ENCODE measurements at places on chromosomes 1 and 21.

DNA sequence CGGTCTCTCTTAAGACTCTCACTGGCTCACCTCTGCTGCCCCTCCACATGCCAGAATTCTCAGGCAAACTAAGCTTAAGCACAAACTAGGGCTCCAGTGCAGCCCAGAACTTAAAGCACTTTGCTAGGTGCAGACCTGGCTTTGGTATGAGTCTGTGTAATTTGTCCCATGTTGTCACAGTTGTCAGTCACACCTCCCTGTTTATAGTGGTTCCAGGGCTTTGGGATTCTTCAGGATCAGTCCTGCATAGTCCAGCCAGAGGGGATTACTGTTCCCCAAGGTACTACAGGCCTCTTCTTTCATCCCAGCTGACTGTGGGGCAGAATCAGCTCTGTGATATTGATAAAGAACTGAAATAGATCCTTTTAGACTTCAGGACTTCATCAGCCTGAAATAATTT, 105.0 kb upstream of the UBE2U start:
- DNase-seq = no peak

GRCh38 chr21:45592208-45592619, 50.0 kb upstream of the SLC19A1 start:
- peak; percentile 80 for DNase-seq

- DNase-seq = no peak
Observed at GRCh38 chr1:7224644-7225043, 439.4 kb downstream of the CAMTA1 start.

DNA sequence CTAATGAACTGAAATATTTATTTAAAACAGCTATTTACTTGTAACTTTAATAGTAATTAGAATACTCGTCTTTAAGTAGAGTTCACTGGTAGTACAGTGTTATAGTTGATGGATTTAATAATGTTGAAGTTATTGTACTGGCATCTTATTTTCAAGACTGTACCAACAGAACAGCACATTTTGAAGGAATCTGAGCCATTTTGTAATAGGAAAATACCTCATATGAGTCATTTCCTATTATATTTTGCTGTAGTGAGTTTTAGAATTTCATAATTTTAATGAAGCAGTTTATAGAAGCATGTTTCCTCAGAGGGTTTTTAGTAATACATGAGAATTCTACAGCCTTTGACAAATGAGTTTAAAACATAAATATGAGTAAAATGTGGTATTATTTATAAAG, 258.3 kb downstream of the OLFM3 start:
- DNase-seq = no peak

- no peak for DNase-seq
Observed at GRCh38 chr21:37748351-37748750, 167.9 kb downstream of the KCNJ6 start.

DNA sequence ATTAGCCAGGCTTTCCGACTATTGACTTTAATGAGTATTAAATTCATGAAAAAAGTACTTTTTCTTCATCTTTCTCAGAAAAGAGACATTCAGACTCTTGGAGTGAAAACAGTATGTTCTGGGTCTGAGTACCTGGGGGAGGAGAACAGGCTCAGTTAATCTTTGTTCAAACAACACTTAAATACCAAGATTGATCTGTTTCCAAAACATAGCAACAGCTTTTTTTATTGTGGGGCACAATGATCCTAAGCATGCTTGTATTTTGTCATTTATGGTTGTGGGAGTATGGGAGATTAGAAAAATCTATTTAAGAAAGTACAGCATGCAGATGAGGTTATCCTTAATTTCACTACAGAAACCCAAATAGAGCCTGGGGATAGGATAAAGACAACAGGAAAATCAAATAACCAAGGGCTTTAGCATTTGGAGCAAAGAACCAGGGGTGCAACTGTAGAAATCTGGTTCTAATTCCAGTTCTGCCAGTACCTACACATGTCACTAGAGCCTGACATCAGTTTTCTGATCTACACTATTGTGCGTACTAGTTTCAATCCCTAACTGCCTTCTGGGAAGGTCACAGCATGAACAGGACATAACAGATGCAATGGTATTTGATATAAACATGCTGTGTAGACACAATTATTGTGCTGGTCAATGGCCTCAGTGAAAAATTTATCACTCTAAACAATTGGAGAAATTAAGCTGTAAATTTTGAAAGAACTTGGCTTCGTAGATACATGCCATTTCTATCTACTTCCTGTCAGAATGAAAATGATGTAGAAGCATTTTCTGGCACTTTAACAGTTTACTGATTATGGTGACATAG, 91.2 kb downstream of the KCNK1 start:
- DNase-seq = no peak

DNA sequence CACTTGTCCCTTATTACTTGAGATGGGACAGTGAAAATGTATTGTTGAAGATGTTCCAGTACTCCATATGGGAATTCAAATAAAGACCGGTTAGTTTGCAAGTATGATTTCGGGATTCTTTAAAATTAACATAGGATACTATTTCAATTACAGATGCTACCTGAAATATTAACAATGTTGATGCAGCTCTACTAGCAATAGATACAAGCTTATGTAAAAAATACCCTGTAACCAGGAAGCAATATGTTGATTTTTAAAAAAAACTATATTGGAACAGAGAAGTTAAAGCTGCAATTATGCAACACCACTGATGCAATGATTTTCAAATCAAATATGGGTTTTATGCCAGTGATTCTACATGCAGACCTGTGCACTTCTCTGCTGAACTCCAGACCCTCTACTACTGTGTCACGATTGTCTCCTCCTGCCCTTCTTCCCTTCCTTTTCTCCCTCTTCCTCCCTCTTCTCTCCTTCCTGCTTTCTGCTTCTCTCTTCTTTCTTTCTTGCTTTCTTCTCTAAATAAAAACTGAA, 179.2 kb downstream of the ATP6V1G3 start:
- no peak for DNase-seq

- DNase-seq = no peak
Observed at GRCh38 chr1:244751271-244751895, 84.1 kb upstream of the COX20 start.

DNA sequence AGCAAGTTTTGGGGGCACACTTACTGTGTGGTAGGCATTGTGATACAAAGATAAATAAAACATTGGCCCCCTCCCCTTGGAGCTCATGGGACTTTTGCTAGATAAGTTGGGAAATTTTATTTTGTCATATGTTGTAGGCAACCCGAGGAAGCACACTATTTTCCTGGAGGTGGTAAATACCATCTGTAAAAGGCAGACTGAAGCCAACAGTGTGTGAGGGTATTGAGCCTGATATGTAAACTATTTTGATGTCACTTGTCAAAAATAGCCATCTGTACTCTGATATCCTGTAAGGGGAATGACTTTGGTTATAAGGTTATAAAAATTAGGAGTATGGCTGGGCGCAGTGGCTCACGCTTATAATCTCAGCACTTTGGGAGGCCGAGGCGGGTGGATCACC, 30.6 kb downstream of the VANGL2 start:
- DNase-seq = no peak

GRCh38 chr1:184370850-184371249, 16.0 kb upstream of the C1orf21 start:
- DNase-seq = no peak

- DNase-seq = no peak
Observed at GRCh38 chr1:220921498-220921897, 42.3 kb downstream of the HLX start.

GRCh38 chr21:42850866-42851391, 28.4 kb downstream of the WDR4 start:
- no peak for DNase-seq

DNA sequence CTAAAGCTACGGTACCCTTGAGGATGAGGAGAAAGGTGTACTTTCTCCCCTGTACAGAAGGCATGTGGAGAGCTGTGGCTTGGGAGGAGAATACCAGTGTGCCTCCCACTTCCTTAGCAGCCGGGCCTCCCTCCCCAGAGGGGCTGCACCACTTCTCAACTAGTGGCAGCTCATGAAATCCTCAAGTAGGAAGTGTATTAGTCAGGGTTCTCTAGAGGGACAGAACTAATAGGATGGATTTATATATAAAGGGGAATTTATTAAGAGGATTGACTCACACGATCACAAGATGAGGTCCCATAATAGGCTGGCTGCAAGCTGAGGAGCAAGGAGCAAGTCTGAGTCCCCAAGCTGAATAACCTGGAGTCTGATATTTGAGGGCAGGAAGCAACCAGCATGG, 53.1 kb upstream of the PPP2R5A start:
- DNase-seq = no peak

GRCh38 chr1:199452627-199453026, 574.9 kb upstream of the NR5A2 start:
- DNase-seq = no peak

GRCh38 chr1:230237805-230238204, 170.8 kb downstream of the GALNT2 start:
- no peak for DNase-seq

DNA sequence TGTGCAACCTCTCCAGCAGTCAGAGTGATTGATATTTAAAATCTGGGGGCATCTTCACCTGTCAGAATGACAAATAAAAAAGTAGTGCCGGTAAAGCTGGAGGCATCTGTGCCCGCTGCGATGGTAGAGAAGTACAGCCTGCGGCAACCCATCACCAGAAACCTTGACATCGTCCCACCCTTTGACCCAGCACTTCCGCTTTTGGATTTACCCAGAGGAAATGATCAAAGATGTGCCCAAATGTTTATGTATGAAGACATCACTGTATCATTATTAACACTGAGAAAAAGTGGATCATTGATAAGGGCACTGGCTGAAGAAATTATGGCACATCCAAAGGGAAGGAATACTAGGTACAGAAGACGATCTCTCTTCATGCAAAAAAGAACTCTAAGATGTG, 96.0 kb downstream of the PGBD5 start:
- no peak for DNase-seq

DNA sequence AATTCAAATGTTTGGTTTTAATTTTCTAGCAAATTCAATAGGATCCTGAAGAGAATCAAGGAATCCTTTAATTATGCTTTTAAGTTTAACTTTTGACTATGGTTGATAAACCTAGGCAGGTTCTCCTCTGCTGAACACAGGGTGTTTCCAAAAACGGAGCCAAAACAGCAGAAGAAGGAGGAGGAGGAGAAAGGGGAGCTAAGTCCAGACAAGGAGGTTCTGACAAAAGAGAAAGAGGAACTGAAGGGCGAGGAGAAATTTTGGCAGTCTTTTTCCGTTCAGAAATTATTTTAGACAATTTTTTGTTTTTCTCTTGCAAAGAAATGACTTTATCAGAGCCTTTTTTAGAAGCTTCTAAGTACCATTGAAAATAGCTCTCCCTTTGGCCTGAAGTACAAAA, 33.2 kb upstream of the FNBP1L start:
- peak; percentile 20 for DNase-seq

- DNase-seq = no peak
Observed at GRCh38 chr1:40248412-40248811, 675 bp downstream of the TMCO2 start.

DNA sequence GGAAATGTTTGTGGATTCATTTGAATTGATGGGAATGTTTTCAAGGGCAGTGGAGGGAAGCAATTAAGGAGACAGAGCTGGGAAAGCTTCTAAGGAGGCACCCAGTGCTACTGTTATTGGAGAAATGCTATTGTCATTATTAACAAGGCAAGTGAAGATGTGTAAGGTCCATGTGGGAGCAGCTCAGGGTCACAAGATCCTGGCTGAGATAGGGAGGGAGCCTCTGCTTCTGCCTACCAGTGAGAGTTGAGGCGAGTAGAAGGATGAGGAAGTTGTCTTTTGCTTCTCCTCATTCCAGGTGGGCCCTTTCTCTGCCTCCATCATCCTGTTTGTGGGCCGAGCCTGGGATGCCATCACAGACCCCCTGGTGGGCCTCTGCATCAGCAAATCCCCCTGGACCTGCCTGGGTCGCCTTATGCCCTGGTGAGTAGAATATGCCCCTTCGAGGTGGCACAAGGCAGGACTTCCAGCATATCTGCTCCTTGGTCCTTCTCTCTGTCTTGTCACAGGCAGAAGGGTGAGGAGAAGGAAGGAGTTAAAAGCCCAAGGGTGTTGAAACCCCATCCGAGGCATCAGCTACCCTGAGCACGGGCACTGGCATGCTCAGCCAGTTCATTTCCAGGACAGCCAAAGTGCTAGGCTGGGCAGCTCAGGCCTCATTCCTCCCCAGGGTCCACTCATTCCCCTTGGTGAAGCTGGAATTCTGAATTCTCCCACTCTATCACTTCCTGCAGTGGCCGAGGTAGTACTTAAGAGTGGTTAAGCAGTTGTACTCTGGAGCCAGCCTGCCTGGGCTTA, 3.7 kb downstream of the MFSD2A start:
- DNase-seq = no peak

GRCh38 chr1:231872461-231872910, 245.9 kb downstream of the DISC1 start:
- no peak for DNase-seq

- DNase-seq = no peak
Observed at GRCh38 chr1:188599313-188599712, 1770.6 kb downstream of the PLA2G4A start.

GRCh38 chr1:233518344-233518743, 95.6 kb upstream of the KCNK1 start:
- DNase-seq = peak; percentile 42

DNA sequence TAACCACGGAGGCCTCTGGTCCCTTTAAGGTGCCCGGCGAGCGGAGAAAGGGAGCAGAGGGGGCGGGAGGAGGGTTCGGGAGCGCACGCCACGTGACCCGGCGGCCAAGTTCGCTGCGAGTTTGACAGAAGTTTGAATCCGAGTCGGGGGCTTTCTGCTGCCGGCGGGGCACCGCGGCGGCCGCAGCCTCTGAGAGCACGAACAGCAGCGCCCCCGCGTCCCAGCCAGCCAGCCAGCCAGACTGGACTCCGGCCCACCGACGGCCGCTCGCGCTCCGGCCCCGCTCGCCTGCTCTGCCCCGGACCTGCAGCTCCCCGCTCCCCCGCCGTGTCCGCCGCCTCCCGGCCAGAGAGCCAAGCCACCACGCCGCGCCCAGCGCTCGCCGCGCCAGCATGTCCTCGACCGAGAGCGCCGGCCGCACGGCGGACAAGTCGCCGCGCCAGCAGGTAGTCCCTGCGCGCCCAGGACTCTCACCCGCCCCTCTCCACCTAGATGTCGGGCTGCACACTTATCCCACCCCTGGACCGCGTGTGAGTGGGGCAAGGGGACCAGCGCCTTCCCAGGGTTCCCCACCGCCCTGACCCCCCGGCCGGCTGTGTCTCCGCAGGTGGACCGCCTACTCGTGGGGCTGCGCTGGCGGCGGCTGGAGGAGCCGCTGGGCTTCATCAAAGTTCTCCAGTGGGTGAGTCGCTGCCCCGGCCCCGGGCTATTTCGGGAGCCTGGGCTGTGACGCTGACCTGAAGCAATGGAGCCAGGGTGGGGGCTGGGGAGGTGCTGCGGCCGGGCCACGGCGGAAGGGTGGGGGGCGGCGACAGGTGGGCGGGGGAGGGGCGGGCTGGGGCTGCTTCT, at the start of gene SYPL2:
SYPL2 (plus strand) TSS at position 95 of the 849 bp plus-strand sequence; CDS start at position 393, 298 bp downstream.
- DNase-seq = peak; percentile 34

GRCh38 chr1:228343191-228343661, 63.4 kb downstream of the TRIM11 start:
- DNase-seq = no peak

- no peak for DNase-seq
Observed at GRCh38 chr1:220786057-220786336, 716 bp upstream of the MTARC1 start.

- no peak for DNase-seq
Observed at GRCh38 chr1:180343921-180344769, 114.1 kb downstream of the LHX4 start.

- DNase-seq = no peak
Observed at GRCh38 chr1:229474509-229474908, 33.6 kb downstream of the NUP133 start.

Measured in GM10248 (cell line).